ENCODE measurements at places on chromosomes 11 and 22.
A peak's percentile ranks its signal among the peaks of the same experiment; 100 is the strongest.

GRCh38 chr11:128361451-128362020, 225.8 kb downstream of the ETS1 start:
- DNase-seq, result no peak

- peak; percentile 29 for DNase-seq
Measured at GRCh38 chr11:123654566-123655081, at the start of gene SCN3B. SCN3B (minus strand) TSS chr11:123654624; CDS start chr11:123653801, 823 bp downstream.

DNA sequence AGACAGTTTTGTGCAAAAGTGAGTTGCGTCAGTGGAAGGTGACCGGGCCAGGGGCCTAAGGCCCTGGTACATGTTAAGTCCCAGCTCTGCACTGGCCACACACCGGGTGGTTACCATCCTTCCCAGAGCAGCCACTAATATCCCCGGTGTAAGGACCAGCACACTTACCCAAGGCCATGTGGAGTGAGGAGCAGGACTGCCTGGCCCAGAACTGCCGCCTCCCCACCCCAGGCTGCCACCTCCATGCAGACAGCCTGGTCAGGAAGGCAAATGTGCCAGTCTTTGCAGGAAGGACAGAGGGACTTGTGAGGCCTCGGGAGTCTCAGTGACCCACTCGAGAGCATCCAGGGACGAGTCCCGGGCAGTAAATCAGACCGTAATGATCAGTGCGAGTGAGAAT, 102.9 kb downstream of the MORC2 start:
- no peak for DNase-seq

GRCh38 chr11:110374921-110375320, 54.8 kb upstream of the FDX1 start:
- no peak for DNase-seq

DNA sequence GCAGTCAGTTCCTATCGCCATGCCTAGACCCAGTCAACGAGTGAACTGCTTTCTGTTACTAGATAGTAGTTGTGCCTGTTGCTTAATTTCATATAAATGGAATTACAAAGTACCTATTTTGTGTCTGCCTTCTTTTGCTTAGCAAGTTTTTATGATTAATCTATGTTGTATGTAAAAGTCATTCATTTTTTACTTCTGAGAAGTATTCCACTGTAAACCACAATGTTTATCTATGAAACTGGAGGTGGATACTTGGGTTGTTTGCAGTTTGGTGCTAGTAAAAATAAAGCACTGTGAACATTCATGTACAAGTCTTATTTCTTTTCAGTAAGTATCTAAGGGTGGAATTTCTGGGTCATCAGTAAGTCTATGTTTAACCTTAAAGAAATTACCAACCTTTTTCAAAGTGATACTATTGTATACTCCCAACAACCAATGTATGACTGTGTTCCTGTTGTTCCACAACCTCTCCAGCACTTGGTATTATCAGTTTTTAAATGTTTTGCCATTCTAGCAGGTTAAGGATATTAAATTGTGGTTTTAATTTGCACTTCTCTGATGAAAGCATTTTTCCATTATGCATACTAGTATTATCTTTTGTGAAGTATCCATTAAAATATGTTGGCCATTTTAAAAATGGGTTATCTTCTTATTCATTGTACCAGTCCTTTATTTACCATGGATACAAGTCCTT, 68.2 kb downstream of the DNAJC24 start:
- no peak for DNase-seq

All from stimulated activated CD8-positive, alpha-beta memory T cell treated with anti-CD3 and anti-CD28 coated beads, Interleukin-4, amount 100 ng/mL, for 48 hours (primary cell).